ENCODE measurements at places on chromosomes 11 and 22.

- no peak for DNase-seq
Observed at GRCh38 chr11:79484872-79485271, 44.0 kb upstream of the TENM4 start.

- DNase-seq, result no peak
Observed at GRCh38 chr11:13966013-13966412, 3.5 kb downstream of the SPON1 start.

GRCh38 chr22:23262518-23263332 lies 82.4 kb downstream of the BCR start:
- DNase-seq, result no peak

GRCh38 chr22:38973289-38974169 lies 8.6 kb upstream of the APOBEC3B start:
- DNase-seq, result no peak

- peak; percentile 28 for DNase-seq
Observed at GRCh38 chr11:7513234-7514098, at the start of gene PPFIBP2. PPFIBP2 (plus strand) TSS chr11:7513999; CDS start chr11:7549476, 35,477 bp downstream.

GRCh38 chr11:60857378-60858232 lies 1.9 kb upstream of the PTGDR2 start:
- no peak for DNase-seq

DNA sequence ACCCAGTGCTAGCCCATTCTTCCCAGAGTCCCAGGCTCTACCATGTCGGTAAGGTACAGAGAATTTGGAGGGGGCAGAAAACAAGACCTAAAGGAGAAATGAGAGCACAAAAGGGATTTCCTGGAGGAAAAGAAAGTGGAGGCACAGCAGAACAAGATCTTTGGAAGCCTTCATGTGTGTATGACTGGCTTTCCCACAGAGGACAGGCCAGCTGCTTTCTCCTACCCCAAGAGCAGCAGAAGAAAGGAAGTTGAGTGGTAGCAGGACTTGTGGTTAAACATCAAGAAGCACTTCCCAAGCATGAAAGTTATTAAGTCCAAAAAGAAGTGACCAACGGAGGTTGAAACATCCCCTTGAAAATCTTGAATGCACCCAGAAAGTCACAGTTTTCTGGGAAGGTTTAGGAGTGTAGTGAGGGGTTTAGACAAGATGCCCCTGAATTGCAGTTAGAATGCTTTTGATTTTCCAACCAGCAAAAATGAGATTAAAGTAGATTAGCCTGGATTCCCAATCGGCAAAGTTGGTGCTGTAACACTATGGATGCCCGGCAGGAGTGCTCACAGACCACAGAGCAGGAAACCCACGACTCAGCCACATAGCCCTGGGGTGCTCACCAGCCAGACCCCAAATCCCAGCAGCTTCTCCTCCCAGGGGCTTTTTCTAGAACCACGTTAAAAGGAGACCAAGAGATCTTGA lies 608 bp downstream of the TMPRSS13 start:
- no peak for DNase-seq

DNA sequence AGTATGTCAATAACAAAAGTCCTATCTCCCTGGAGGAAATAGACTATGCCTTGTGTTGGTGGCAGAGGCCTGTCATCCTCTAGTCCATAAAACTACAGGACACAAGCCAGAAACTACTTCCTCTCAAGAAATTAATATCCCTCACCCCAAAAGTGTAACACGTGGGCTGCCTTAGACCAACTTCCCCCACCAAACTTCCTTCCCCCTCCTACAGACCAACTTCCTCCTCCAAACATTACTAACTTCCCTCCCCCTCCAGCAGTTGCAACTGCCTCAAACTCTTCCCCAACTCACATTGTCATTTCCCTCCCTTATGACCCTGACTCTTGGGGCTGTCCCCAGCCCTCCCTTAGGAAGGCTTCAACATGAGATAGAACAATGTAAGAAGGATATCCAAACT lies 6.3 kb downstream of the OR52K2 start:
- DNase-seq, result no peak

GRCh38 chr22:35258191-35258988 lies 1.1 kb downstream of the HMGXB4 start:
- no peak for DNase-seq

- no peak for DNase-seq
Observed at GRCh38 chr11:108221911-108222573, 396 bp downstream of the NPAT start.

DNA sequence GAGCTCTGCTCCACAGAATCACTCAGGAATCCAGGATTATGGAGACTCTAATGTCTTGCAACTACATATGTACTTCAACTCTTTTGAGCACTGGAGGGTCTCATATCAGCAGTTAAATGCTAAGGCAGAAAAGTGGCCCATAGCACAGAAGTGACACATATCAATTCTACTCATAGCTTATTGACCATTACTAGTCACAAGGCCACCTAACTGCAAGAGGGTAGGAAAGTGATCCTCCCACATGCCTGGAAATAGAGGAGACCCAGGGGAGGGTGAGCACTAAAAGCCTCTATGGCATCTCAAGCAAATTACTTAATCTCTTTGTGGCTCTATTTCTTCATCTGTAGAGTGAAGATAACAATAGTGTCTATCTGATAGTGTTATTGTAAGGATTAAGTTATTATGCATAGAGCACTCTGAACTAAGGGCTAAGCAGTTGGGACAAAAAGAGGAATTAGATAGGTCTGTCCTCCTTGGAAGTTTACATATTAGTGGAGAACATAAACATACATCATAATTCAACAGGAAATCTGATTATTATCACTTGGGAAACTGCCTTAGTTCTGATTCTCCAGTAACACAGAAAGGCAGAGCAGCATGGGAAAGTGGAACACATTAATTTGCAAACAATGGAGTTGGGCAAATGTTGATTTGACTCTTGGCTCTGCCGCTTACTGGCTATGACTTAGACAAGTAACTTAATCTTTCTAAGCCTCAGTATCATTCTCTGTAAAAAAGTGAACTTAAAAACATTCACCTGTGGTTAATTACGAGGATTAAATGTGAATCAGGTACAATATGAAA lies 25.1 kb upstream of the USP47 start:
- DNase-seq, result no peak

GRCh38 chr11:7668464-7668863 lies 4.8 kb downstream of the CYB5R2 start:
- DNase-seq, result no peak

DNA sequence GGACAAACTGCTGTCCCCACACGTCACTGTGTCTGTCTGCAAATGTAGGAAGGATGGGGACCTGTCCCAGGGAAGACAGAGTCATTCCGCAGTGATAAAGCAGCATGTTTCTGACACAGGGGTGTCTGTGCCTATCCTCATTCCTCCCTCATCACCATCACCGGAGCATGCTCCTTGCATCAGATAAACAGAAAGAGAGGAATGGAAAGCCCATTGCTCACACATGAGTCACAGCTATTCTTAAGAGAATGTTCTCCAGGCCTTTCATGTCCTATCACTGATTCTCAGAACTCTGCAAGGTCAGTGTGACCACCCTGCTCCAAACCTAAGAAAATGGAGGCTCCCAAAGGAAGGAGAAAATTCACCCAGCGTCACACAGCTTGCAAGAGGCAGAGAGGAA lies 38.9 kb downstream of the ZNF195 start:
- DNase-seq, result peak; percentile 58

DNA sequence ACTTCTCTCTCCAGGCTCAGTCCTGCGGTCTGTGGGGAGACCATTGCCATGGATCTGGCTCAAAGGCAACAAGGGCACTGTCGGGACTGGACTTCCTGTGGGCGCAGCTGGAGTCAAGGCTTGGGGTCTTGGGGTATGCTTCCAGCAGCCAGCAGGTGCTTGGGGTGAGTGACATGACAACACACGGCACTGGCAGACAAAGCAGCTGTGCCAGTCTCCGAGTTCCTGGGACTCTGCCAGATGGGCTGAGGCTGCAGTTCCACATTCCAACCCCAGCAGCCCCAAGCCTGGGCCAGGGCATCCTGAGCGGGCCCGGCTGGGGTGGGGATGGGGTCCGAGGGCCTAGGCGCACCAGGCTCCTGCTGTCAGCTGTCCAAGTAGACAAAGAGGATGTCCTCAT lies 12.3 kb downstream of the GUCD1 start:
- DNase-seq, result no peak

DNA sequence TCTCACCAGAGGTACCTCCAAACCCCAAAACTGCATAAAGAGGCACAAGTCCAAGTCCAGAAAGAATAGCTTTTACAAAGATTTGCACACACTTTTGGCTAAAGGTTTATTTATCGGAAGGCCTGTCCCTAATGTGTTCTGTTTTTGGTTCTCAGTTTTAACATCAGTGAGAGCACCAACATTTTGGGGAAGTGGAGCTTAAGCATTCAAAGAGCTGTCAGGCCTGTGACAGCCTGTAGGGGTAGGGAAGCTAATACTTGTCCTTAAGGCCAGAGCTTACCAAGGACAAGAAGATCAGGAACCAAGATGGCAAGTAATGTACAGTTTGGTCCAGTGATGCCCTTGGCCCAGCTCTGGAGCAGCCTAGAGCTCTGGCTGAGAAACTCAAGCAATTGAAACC lies 38.9 kb upstream of the SCUBE2 start:
- DNase-seq, result no peak

DNA sequence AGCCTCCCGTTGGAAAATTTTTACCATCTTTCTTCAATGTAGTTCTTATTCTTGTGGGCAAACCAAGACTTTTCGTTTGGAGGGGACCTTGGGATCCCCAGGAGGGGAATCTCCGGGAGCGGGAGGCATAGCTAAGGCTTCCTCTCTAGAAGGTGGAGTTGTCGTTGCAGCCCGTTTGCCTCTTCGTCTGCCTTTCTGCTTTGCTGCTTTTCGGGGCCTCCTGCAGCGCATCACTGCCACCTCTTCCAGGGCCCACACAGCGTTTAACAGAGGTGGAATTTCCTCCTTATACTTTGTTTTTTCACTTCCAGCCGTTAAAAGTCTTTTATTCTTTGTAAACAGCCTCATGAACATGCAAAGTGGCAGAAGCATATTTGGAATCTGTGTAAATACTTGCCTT lies 3.5 kb upstream of the IFITM3 start:
- no peak for DNase-seq

DNA sequence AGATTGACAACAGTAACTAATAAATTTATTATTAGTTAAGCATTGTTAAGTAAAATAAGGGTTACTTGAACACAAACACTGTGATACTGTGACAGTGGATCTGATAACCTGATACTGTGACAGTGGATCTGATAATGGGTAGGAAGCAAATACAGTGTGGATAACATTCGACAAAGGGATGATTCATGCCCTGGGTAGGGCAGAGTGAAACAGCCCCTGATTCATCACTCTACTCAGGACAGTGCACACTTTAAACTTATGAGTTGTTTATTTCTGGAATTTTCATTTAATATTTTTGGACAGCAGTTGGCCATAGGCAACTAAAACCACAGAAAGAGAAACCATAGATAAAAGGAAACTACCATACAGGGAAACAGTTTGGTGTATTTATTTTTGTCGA lies 60.8 kb upstream of the CTSC start:
- DNase-seq, result no peak

DNA sequence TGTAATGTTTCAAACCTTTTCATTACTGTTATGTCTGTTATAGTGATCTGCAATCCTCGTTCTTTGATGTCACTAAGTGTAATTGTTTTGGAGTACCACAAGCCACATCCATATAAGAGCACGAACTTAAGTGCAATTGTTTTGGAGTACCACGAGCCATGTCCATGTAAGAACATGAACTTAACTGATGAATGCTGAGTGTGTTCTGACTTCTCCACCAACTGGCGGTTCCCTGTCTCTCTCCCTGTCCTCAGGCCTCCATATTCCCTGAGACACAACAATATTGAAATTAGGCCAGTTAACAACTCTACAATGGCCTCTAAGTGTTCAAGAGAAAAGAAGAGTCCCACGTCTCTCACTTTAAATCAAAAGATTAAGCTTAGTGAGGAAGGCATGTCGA lies 23.5 kb downstream of the TESMIN start:
- no peak for DNase-seq

DNA sequence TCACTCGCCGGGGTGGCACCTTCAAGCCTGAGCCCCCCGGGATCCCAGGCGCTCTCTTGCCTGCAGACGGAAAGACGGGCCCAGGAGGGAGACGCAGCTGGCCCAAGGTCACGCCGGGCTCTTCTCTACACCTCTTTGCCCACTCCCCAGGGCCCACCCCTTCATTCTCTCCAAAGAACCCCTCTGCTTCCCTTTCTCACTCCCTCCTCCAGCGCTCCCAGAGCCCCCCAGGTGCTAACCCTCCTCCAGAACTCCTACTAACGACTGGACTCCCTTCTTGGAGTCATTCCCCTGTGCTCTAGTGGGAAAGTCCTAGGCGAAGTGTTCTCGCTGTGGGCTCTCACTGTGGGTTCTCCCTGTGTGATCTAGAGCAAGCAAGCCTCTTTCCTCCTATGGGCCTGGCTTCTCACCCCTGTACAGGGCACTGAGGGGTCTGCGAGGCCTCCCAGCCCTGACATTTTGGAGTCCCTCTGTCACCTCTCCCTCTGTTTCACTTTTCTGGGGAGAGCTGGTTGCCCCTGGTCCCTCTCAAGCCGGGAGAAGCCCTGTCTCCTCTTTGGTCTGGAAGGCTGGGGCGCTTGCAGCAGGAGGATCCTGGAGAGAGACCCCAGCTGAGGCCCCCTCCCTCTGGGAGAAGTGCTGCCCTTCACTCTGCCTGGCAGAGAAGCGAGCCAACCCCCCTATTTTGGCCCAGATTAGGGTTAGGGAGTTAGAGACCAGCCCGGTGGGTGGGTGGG lies 858 bp downstream of the OAF start:
- no peak for DNase-seq

- DNase-seq, result no peak
Observed at GRCh38 chr11:26696330-26696729, 25.5 kb downstream of the SLC5A12 start.

GRCh38 chr11:96230686-96231085 lies 112.3 kb downstream of the MAML2 start:
- no peak for DNase-seq

GRCh38 chr11:123011510-123011909 lies 29.9 kb upstream of the BSX start:
- no peak for DNase-seq

DNA sequence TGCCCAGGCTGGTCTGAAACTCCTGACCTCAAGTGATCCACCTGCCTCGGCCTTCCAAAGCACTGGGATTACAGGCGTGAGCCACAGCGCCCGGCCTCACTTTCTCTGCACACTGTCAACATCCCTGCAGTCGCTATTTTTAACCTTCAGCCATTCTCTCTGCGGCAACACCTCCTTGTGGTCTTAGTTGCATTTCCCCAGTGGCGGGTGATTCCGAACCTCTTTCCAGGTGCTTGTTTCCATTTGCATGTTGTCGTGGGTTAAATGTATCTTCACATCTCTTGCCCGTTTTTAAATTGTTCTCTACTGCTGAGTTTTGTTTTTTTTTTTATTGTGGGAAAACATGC lies 2.2 kb upstream of the SCT start:
- no peak for DNase-seq

Data from GM04503 (cell line).